T-cell (primary cell): ENCODE measurements at places on chromosomes 5 and 9.

DNA sequence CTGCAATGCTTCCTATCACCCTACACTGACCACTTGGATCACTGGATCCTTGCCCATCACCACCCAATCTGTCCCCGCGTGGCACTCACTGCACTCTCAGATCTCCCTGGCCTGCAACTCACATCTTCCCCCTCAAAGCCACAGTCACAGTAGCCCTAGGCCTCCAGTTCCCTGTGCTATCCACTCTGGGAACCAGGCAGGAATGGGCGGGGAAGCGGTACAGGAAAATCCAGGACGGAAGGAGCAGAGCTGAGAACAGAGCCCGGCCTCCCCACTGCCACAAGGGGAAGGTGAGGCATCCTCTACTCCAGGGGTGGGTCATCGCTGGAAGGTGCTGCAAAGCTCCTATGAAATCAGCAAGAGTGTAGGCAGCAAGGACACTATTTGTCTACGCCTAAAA, 102.6 kb downstream of the ESM1 start:
- DNase-seq, result no peak

GRCh38 chr9:84953797-84954705, 284.5 kb downstream of the NTRK2 start:
- DNase-seq, result no peak

DNA sequence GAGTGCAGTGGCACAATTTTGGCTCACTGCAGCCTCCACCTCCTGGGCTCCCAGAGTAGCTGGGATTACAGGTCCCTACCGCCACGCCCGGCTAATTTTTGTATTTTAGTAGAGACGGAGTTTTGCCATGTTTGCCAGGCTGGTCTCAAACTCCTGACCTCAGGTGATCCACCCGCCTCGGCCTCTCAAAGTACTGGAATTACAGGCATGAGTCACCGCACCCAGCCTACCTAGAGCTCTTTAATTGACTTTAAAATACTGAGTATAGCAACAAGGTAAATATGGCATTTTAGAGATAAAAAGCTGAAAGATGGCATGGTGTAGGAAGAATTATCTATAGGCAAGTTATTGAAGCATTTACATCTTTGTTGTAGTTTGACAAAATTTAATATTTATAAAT, 21.0 kb downstream of the APC start:
- DNase-seq, result no peak

DNA sequence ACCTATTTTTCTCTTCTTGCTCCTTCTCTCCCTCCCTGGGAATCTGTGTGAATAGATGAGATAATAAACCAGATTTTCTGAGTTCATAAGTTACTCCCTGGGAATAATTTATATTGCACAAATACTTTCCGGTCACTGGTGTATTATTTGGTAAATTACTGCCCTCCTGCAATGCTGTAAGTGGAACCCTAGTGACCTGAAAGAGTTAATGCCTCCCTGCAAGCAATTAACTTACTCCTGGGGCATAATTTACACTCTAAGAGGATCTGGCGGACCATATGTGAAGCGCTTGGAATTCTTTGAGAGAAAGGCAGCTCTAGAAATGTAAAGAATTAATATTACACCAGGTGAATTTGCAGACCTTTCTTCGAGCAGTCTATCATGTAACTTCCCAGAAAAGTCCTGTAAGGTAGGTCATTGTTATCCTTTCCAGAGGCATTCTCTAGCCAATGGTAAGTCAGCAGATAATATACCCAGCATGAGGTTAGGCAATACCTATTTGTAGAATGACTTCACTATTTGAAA, 7.0 kb upstream of the GDNF start:
- no peak for DNase-seq

GRCh38 chr5:169410996-169411783, 110.3 kb upstream of the SLIT3 start:
- no peak for DNase-seq

GRCh38 chr9:5793812-5794211, 39.1 kb downstream of the ERMP1 start:
- no peak for DNase-seq

DNA sequence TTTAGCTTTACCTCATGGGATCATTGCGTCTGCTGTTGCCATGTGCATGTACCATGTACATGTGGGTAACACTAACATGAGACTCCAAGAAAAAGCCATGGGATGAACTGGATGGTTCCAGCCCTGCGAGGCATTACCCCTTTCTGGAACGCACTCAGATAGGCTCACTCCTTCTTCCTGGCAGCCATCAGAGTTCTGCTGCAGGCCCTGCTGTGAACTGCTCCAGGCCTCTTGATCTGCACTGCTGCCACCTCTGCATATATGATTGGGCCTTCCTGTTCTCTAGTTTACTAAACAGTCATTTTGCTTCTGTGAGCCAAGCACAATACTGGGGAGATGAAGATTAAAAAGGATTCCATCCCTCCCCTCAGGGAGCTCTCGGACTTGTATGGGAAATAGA, 220.5 kb downstream of the CD180 start:
- no peak for DNase-seq

- no peak for DNase-seq
Measured at GRCh38 chr5:174183701-174184100, 138.2 kb downstream of the NSG2 start.

GRCh38 chr5:122152266-122152900, 23.0 kb downstream of the ZNF474 start:
- DNase-seq, result no peak

- DNase-seq, result no peak
Measured at GRCh38 chr5:131328536-131329285, 64.9 kb downstream of the CDC42SE2 start.

GRCh38 chr9:107738789-107739188, 249.2 kb upstream of the KLF4 start:
- DNase-seq, result no peak

DNA sequence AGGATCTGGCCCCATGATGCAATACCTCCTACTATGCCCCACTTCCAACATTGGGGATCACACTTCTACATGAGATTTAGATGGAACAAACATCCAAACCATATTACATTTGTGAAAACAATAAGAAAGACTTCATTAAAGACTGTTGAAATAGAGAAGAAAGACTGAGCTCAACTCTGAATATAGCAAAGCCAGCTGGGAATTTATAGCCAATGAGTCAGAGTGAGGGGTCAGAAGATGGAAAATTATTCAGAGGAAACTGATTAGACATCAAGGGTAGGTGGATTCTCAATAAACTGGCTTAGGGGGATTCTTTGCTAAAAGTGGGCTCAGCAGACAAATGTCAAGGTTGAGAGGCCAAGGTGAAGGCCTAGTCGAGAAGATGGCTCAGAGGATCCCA, 25.6 kb downstream of the BTF3 start:
- no peak for DNase-seq

GRCh38 chr9:121704281-121704680, 52.8 kb downstream of the DAB2IP start:
- DNase-seq, result no peak

DNA sequence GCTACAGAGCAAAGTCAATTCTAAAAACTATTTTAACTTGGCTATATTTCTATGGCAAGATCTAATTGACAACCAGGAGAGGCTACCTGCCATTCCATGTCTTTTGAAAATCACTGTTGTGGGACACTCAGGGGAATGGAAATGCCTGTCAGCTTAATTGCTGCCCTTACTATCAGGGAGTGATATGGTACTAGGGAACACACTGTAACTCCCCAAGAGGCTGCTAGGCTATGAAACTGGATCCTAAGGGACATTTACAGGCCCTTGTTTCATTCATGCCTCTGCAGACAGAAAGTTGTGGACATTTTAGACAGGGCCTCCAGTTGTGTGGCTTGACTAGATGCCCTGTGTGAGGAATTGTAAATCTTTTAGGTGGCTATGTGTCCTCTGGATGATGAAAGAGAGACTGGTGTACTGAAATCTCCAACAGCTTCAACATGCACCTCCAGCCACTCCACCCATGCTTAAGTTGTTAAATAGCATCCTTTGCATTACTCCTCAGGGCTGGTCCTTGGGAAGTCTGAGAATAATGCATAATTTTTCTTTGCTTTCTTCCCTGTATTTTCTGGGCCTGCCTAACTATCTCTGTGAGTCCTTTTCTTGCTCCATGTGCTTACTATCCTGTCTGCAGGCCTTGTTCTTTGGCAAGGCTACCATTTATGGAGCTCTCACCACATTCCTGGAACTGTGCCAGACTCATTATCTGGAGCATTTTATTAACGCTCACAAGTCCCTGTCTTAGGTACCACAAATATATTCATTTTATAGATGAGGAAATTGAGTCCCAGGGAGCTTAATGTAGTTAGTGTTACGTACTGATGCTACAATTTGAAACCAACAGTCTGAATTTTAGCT, 3.2 kb downstream of the MROH2B start:
- DNase-seq, result no peak

- no peak for DNase-seq
Measured at GRCh38 chr9:88742483-88742882, 207.5 kb downstream of the NXNL2 start.

DNA sequence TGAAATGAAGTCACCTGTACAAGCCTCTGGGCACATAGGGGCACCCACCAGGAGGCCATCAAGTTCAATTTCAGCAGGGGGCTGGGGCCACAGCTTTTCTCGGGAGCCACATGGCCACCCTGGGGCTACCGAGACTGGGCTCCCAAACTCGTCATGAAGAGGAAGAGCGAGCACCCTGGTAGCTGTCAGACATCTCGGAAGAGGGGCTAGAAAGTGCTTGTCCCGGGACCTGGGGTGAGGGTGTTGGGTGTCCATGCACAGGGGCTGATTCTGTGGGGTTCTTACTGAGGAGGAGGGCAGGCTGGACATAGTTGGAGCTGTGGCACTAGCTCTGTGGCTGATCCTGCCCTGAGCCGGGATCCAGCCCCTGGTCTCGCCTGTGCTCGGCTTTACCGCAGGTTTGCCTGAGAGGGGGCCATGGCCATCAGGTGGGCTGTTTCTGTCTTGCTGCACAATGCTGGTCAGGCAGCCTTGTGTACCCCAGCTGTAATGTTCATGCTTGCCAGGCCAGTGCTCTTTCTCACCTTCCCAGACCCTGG, 70.3 kb downstream of the PHF2 start:
- no peak for DNase-seq

DNA sequence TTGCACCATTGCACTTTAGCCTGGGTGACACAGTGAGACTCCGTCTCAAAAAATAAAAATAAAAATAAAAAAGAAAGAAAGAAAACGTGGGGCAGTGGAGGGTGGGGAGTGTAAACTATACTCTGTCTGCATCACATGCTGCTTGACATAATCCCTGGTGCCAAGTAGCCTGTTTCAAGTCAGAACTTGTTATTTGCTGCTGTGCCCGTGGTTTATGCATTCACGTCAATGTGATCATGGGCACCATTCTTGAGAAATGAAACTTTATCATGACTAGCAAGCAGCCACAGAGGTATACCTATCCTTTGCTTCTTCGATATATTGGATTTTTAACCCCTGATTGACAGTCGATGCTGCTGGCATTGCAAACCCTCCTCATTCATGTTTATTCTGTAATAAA, 4.1 kb upstream of the SMU1 start:
- DNase-seq, result no peak

- DNase-seq, result no peak
Measured at GRCh38 chr5:40480392-40480791, 199.3 kb upstream of the PTGER4 start.

- DNase-seq, result no peak
Measured at GRCh38 chr5:148696187-148697036, 42.1 kb upstream of the HTR4 start.

DNA sequence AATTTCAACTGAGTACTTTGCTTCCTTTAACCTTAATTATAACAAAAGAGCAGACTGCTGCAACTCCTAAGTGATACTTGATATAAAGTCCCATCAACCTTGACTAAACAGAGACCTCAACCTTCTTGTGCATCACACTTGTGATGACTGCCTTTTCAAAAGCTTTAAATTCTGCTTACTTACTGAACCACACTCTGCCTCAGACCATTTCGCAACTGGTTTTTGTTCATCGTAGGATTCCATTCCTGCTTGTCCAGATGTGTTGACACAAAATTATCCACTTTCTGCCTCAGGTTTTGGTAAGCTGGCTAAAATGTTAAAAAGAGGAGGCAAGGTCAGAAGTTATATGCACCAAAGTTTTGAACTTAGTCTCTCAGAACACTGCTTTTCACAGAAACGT, 3.5 kb downstream of the BOD1 start:
- DNase-seq, result no peak

- DNase-seq, result no peak
Measured at GRCh38 chr5:150263801-150264621, 25.6 kb downstream of the CAMK2A start.
